CD4-positive, CD25-positive, alpha-beta regulatory T cell (primary cell): ENCODE measurements at places on chromosomes 6 and 20. TPM values are rescaled to one million over a fixed set of nuclear protein-coding genes. Genes with fewer than 3 reads are reported as not detected.

Gene C20orf204
- total RNA-seq: 6.0 TPM

Gene ZBTB12
- total RNA-seq: 0.20 TPM

Gene CCN5
- total RNA-seq: not detected

Gene NKX2-4
- not detected for total RNA-seq

DNA sequence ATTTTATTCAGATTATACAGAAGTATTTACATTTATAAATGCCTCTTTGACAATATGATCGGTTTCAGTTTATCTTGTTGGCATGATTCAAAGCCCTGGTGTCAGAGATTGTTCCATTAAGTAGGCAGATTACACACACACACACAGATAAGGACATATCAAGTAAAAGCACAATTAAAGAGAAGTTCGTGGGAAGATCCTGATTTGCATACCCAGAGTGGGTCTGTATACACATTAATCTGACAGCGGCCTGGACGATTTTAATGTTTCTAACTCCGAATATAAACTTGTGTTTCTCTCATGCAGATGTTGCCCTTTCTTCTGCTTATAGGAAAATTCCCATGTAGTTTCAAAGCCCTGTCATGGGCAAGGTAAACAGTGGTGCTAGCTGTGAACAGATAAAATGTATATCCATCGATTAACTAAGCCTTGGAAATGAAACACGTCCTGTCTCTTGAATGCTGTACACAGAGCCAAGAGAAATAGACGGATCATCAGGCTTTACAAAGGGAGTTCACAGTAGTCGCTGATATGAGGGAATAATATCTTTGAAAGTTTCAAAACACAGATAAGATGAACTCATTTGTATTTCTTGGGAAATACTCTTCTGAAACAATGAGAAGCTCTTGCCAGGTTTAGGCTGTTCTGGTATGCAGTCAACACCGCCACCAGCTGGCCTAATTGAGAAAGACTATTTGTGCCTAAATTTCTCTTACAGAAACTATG, 108.2 kb upstream of the GMDS start:
- no peak overlapping the region for H3K27ac ChIP-seq
- DNase-seq: peak; percentile 66
- no peaks in the 10 kb centered on the region for H3K27me3 ChIP-seq
- H3K4me1 ChIP-seq: no peaks in the 10 kb centered on the region
- H3K4me3 ChIP-seq: no peak overlapping the region
- no peaks in the 10 kb centered on the region for H3K36me3 ChIP-seq

DNA sequence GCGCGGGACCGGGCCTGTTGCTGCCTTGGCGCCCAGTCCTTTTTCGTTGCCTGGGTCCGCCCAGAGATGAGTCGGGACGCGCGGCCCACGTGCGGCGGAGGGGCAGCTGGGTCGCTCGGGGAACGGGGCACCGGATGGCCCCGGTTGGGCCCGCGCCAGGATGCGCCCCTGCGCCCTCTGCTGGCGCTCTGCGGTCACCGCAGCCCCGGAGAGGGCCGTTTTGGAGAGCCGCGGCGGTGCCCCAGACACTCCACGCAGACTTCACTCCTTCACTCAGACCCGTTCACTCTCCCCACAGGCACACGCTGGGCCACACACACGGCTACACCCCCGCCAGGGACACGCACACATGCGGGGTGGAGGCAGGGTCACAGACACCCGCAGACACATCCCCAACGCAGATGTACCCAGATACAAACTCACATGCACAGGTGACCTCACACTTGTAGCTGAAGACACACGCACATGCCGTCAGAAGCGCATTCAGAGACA, 38.8 kb downstream of the SRC start:
- H3K27ac ChIP-seq: no peak overlapping the region
- no peak overlapping the region for H3K4me3 ChIP-seq
- H3K27me3 ChIP-seq: no peaks in the 10 kb centered on the region
- peaks cover 5% of the 10 kb centered on the region for H3K4me1 ChIP-seq
- peak; percentile 75 for DNase-seq
- H3K36me3 ChIP-seq: no peaks in the 10 kb centered on the region

- no peaks in the 10 kb centered on the region for H3K4me1 ChIP-seq
- DNase-seq: no peak
- H3K27me3 ChIP-seq: no peaks in the 10 kb centered on the region
- H3K36me3 ChIP-seq: peaks cover 72% of the 10 kb centered on the region
Observed at GRCh38 chr20:37055276-37055675, 40.5 kb downstream of the RBL1 start.

GRCh38 chr6:100188754-100189153, 194.7 kb upstream of the MCHR2 start:
- no peaks in the 10 kb centered on the region for H3K4me1 ChIP-seq
- H3K27ac ChIP-seq: no peak overlapping the region
- no peaks in the 10 kb centered on the region for H3K36me3 ChIP-seq
- DNase-seq: no peak
- no peak overlapping the region for H3K4me3 ChIP-seq

- no peak for DNase-seq
- H3K4me3 ChIP-seq: no peak overlapping the region
- no peak overlapping the region for H3K27ac ChIP-seq
- no peaks in the 10 kb centered on the region for H3K36me3 ChIP-seq
Observed at GRCh38 chr20:64188091-64188490, 23.8 kb downstream of the MYT1 start.

DNA sequence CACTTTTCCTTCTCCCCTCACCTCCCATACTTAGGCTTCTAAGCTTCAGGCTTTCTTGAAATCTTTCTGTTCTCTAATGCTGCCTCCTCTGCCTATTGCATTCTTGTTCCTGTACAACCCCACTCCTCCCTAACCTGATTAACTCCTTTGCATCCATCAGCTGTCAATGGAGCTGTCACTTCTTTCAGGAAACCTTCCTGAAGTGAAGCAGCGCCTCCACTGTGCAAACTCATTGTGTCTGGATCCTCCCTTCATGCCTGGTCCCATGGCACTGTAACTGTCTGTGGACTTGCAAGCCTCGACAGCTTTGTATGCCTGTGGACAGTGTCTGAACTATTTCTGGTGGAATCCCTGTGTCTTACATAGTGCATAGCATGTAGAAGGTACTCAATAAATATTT, 185.0 kb downstream of the HS3ST5 start:
- H3K27ac ChIP-seq: no peak overlapping the region

- H3K4me3 ChIP-seq: no peak overlapping the region
- H3K27me3 ChIP-seq: peaks cover 19% of the 10 kb centered on the region
- H3K27ac ChIP-seq: no peak overlapping the region
- H3K4me1 ChIP-seq: peaks cover 29% of the 10 kb centered on the region
Observed at GRCh38 chr6:149961728-149962425, 1.9 kb upstream of the ULBP1 start.

GRCh38 chr20:59663513-59664060, 59.2 kb downstream of the PHACTR3 start:
- H3K4me1 ChIP-seq: no peaks in the 10 kb centered on the region
- DNase-seq: no peak
- H3K27me3 ChIP-seq: no peaks in the 10 kb centered on the region
- no peaks in the 10 kb centered on the region for H3K36me3 ChIP-seq
- no peak overlapping the region for H3K4me3 ChIP-seq
- no peak overlapping the region for H3K27ac ChIP-seq

- H3K27ac ChIP-seq: no peak overlapping the region
- H3K4me1 ChIP-seq: no peaks in the 10 kb centered on the region
- H3K27me3 ChIP-seq: no peaks in the 10 kb centered on the region
- no peak overlapping the region for H3K4me3 ChIP-seq
- peaks cover 11% of the 10 kb centered on the region for H3K36me3 ChIP-seq
- DNase-seq: no peak
Observed at GRCh38 chr6:133992992-133993680, 40.1 kb downstream of the TBPL1 start.

DNA sequence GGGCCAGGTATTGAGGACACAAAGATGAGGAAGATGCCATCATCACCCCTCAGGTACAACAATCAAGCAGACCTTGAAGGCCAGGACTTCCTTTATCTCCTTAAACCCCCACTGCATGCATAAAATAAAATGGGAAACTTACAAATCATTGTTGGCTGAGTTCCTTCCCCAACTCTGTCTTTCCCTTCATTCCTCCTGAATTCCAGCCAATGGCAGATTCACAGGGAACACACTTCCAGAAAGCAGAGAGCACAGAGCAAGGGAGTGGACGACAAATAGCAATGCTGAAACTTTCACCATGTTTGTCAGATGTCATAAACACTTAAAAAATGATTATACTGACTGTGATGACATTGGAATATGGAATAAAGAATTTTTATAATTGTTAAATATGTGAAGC, 37.3 kb upstream of the NXT1 start:
- H3K4me3 ChIP-seq: no peak overlapping the region
- no peak overlapping the region for H3K27ac ChIP-seq
- no peaks in the 10 kb centered on the region for H3K4me1 ChIP-seq
